ENCODE measurements at places on chromosomes 3 and 15.

GRCh38 chr15:67744331-67745072 lies 80.8 kb upstream of the SKOR1 start:
- no peak for DNase-seq

- no peak for DNase-seq
Observed at GRCh38 chr3:48187579-48188265, 495 bp downstream of the CDC25A start.

GRCh38 chr15:43851251-43851650 lies 24.4 kb downstream of the WDR76 start:
- DNase-seq = no peak

DNA sequence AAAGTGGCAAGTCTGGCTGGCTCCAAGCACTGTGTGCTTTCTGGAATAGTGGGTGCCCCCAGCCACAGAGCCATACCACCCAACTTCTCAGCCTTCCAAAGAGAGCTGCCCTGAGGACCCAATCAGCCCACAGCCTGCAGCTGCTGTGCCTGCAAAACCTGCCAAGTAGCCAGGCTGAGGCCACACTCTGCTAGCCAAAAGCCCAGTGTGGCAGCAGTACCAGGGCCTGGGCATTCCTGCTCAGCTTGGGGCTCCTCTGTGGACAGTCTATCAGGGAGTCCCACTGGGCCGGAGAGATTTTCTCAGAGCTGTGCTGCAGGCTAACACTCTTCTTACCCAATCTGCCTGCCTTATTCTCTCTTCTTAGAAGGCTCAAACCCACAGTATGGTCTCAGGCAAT lies 136.5 kb downstream of the TPRA1 start:
- DNase-seq = no peak

- no peak for DNase-seq
Observed at GRCh38 chr15:79897701-79898113, 893 bp upstream of the MTHFS start.

DNA sequence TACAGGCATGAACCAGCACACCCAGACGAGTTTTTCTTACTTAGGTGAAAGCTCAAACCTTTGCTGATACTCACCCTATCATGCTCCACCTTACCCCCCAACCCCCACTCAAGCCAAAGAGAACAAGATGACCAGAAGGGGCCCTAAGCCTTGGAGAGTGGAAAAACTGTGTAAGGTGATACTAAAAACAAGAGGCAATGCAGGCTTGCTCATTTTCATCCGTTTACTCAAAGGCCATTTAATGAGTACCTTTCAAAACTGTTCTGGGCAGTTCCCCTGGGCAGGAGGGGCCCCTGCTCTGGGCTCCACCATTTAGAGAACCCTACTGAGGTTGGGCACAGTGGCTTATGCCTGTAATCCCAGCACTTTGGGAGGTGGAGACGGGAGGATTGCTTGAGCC lies 6.7 kb downstream of the TYRO3 start:
- no peak for DNase-seq

GRCh38 chr15:68449389-68449788 lies 17.4 kb upstream of the ITGA11 start:
- DNase-seq = no peak

DNA sequence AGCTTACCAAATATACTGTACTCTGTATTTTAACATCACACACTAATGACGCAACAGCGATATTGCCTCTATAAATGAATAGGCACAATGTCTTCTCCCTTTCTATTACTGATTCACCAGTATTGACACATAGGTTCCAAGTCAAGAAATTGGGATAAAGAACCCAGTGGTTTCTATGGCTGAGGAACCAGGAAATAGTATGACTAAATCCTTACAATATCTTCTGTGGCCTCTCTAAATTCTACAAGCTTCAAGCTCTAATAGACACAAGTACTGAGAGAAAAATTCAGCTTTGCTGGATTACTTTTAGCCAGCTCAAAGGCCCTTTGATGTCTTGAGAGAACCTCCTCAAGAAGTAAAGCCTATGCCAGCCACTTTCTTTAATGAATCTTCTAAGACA lies 162.5 kb downstream of the DPH6 start:
- DNase-seq = no peak

GRCh38 chr3:182116386-182116785 lies 404.7 kb downstream of the SOX2 start:
- DNase-seq = no peak

- DNase-seq = no peak
Observed at GRCh38 chr15:58454950-58455401, 23.2 kb downstream of the LIPC start.

DNA sequence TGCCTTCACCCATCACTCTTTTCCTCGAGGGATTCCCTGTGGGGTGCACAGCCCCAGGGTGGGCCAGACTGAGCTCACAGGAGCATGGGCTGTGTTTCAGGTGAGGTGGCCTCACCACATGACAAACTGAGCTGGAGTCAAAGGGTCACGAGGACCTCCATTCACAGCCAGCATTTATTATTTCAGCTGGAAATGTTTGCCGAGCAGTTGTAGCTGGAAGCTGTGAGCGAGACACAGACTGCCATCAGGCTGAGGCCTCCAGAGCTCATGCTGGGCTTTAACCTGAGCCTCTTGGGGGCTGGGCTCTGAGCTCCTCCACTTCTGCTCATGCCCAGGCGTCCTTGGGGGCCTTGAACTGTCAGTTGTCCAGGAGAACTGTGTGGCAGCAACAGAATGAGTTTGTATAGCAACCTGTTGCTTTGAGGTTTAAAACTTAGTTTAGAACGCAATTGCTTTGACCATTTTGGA lies 57.5 kb downstream of the FLNB start:
- no peak for DNase-seq
